ENCODE measurements at places on chromosomes 1 and 21.

GRCh38 chr1:202802998-202803932, 5.0 kb downstream of the KDM5B start:
- peak; percentile 79 for DNase-seq

DNA sequence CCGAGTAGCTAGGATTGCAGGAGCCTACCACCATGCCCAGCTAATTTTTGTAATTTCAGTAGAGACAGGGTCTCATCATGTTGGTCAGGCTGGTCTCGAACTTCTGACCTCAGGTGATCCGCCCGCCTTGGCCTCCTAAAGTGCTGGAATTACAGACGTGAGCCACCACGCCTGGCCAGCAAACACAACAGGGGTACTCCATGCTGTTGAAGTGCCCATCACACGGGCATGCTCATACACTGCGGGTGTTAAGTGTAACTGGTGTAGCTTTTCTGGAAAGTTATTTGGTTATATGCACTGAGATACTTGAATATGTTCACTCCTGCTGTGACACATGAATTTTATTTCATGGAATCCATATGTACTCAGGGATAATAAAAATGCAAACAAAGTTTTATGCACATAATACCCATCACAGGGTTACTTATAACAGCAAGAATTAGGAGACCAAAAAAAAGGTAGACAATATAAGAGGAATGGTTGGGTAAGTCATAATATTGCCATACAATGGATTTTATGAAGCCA, 9.2 kb downstream of the SRSF4 start:
- DNase-seq = no peak

DNA sequence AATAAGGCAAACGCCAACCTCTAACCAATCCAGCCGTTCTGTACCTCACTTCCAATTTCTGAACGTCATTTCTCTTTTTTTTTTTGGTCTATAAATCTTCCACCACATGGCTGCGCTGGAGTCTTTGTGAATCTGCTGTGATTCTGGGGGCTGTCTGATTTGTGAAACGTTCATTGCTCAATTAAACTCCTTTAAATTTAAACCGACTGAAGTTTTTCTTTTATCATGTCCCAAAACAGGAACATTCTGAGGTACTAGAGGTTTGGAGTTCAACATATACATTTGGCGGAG, 65.5 kb upstream of the BACH1 start:
- no peak for DNase-seq

DNA sequence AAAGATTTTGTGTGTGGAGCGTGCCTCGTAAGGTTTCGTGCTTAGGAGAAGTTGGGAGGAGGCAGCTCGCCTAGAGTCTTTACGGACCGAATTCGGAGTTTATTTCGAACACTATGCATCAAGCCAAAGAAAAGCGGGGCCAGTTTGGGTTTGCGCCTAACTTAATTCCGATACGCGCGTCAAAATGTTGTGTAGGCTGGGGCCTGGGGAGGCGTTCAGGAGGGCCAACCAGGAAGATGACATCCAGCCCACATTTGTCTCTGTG, 6.4 kb downstream of the FOXD2 start:
- DNase-seq = no peak

GRCh38 chr1:1185101-1185765, 11.6 kb downstream of the TTLL10 start:
- DNase-seq = no peak

DNA sequence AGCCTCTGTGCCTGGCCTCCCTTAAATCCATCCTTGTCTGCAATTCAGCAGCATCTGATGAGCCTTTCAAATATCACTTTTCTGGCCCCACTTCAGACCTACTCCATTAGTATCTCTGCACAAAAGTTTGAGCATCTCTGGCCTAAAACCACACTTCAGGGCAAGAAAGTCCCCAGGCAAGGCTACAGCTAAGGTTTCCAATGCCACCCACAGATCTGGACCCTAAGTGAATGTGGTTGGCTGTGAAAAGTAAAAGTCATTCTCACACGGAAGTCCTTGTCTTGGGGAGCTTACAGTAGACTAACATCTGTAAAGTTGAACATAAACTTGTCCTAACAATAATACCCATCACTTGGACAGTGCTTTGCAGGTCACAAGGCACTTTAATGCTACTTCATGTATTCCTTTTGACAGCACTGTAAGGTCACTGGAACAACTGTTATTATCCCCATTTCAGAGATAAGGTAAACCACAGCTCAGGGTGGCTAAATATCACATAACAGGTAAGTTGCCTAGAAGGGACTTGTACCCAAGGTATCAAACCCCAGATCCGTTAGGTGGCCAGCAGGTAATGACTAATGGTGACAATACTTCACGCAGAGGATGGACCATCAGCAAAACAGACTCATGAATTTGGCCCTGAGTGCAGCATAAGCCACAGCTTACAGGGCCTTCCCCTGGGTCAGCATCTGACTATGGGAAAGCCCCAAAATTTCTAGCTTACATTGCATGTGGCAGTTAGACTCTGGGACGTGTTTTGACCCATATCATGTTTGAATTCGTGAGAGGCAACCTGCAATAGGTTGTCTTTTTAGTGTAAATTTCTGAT, 356.0 kb downstream of the HHAT start:
- DNase-seq = no peak

DNA sequence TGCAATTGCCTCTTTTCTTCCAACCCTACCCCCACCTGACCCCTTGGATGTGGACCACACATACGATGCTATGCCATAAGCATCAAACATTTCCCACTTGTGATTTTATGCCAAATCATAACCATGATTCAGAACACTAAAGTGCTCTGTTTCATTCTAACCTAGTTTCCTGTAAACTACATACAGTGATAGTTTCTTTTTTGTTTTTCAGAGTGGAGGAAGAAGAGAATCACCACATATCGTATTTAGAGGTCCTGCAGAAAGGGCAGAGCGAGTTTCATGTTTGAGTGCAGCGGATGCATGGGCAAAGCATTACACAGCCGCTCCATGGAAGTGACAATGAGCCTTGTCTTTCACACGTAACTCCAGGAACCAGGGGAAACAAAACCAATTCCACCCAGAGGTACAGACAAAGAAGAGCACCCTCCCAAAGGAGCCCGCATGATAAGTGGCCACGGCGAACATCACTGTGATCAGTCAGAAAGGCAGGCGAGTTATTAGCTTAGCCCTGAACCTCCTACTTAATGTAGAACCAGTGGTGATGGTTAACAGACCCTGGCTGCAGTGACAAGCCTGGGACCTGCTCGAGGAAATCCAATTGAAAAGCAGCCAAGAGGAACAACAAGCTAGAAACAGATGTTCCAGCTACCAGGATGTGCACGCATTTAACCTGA, 64.0 kb upstream of the ZNF281 start:
- DNase-seq = no peak

GRCh38 chr1:185291652-185292051, 25.4 kb downstream of the IVNS1ABP start:
- DNase-seq = no peak

- DNase-seq = no peak
Observed at GRCh38 chr1:162625679-162626078, 6.6 kb upstream of the DDR2 start.

DNA sequence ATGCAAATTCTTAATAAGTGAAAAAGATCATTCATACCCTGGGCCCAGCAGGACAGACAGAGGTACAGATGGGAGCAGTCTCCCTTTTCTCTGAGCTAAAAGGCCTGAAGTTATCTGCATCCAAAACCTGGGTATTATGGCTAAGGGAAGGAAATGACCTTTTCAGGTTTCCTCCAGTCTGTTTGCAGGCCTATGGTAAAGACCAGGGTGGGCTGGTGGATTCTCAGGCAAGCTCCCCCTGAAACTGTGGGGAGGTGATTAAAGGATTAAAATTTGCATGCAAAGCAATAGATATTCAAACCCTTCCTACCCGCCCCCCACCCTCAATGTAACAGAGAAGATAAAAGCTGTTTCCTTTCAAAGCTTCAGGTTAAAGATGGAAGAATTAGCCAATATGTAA, 471.8 kb upstream of the RUNX1 start:
- no peak for DNase-seq

- DNase-seq = no peak
Observed at GRCh38 chr1:17307946-17308345, at the start of gene PADI4. Gene PADI4 (plus strand): TSS chr1:17308197. CDS start chr1:17308223, 26 bp downstream.

Data from amniotic epithelial cell (primary cell).